ENCODE measurements at places on chromosomes 2 and 18.

DNA sequence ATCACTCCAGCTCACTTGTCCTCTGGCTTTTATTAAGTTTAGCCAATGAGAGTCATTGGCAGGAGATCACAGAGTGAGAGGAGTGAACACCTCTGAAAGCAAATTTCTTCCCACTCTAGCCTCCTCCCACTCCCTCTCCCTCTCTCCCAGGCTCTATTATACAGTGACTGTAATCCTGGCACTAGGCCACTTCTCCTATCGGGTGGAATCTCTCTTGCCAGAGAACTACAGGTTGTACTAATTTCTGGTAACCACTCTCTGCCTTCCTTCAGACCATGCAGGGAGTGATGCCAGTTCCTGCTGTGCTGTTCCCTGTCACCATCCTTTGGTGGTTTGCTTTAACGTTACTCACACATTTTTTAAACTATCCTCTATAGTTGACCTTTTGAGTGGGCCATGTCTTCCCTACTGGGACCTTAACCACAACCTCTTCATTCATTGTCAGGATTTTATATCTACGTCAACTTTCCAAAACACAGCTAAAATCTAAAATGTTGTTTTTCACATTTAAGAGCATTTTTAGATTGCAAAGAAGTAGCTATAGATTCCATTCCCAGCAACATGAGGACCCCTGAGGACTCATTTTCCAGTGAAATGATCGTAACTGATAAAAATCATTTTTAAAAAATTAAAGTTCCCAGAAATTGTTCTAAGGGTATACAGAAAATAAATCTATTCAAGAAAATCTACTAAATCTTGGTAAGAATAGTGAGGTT lies 217.1 kb downstream of the MREG start:
- DNase-seq, result peak; percentile 85

DNA sequence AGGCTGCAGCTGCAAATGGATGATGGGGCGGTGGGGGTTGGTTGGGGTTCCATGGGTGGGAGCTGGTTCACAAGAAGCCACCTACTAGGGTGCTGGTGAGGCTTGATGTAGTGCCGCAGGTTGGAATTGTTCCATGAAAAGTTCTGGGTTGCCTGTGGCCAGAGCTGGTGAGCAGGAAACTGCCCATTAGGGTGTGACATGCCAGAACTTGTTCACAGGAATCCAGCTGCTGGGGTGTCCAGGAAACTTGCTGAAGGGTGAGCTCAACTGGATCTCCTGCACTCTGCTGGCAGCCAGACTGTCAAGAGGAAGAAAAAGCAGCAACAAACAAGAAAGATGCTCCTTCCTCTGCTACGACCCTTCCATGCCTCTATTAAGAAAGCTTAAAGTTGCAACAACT lies 48.8 kb downstream of the MAP3K20 start:
- DNase-seq, result no peak

DNA sequence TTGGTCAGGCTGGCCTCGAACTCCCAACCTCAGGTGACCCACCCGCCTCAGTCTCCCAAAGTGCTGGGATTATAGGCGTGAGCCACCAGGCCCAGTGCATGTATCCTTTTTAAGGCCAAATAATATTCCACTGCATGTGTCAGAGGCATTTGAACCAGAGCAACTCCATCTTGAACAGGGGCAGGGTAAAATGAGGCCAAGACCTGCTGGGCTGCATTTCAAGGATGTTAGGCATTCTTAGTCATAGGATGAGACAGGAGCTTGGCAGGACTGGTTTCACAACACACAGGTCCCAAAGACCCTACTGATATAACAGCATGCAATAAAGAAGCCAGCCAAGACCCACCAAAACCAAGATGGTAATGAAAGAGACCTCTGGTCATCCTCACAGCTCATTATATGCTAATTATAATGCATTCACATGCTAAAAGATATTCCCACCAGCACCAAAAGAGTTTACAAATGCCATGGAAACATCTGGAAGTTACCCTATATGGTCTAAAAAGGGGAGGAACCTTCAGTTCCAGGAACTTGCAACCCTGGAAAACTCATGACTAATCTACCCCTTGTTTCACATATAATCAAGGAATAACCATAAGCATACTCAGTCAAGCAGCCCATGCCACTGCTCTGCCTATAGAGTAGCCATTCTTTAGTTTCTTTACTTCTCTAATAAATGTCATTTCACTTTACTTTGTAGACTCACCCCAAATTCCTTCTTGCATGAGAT lies 204.6 kb downstream of the RAB3GAP1 start:
- DNase-seq, result peak; percentile 4

GRCh38 chr2:127400897-127401756 lies 13.4 kb upstream of the MAP3K2 start:
- peak; percentile 64 for DNase-seq

DNA sequence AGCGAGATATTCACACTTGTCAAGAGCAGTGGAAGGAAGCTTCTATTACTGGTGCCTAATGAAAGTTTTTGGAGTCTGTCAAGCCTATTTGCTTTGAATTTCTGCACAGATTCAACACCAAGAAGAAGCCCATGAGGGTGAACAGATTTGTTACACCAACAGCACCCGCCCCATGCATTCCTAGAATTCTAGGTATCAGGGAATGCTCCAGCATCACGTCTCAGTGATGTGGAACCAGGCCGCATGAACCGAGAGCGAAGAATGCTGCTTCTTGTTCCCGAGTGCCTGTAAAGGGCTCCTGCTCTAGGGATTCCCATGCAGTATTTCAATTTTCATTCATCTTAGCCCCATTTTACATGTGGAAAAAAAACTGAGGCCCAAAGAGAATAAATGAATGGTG lies 69.7 kb downstream of the KCNF1 start:
- DNase-seq, result no peak

DNA sequence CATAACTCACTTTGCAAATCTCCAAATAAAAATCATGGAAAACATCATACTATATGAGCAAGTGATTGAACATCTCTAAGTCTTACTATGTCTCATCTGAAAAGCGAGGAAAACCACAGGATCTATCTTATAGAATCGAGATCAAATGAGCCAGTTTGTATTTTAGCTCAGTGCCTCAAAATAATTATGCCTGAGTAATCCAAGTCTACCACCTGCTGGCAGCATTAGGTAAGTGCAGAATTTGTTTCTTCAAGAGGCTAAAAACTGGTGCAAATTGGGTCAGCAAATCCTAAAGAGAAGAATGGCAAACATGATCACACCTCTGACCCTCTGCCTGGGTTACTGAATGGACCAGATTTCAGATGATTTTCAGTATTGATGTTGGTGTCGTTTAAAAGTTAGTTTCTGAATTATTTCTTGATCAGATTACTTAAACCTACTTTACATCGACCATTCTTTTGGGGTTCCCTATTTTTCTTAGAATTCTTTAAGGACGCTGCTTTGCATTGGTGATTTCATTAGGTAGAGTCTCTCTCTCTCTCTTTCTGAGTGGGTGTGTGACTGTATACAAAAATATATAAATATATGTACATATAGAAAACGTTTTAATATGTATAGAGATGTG lies 12.7 kb upstream of the FHOD3 start:
- peak; percentile 69 for DNase-seq

GRCh38 chr2:147061269-147061668 lies 783.6 kb upstream of the ACVR2A start:
- no peak for DNase-seq

DNA sequence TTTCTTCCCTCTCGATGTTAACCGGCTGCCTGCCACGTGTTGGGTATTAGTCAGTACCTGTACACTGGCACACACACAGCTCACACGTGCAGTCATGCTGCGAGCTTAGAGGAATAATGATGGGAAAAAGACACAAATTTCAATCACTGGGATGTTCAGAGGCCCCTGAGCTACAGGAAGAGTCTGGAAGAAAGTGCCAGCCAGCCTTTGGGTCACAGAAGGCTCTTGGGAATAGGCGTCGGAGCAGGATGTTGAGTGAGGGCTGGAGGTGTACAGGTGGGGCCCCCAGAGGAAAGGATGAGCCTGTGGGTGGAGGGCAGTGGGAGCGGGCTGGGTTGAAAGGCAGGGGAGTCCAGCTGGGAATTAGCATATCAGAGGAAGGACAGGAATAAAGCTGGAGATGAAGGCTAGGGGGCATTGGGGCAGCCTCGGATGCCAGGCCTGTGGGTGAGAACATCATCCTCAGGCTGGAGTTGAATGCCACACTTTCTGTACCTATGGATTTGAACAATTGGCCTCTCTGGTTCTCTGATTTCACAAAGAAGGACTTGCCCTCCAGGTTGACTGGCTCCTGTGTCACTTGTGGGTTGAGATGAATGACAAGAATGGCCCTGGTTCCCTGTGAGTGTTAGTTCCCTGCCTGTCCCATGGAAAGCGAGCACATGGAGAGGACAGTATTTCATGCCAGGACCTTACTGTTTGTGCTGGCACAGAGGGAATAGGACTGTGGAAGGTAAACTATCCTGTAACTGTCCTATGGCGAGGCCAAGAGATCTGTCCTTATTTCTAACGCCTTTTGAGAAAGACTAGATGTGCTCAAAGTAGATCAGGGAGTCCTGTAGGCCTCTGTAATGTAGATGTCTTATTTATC lies 40.6 kb downstream of the GREB1 start:
- no peak for DNase-seq

- DNase-seq, result no peak
Measured at GRCh38 chr18:36130883-36131653, 1.4 kb downstream of the ELP2 start.

GRCh38 chr18:76483780-76484179 lies 11.3 kb downstream of the ZNF516 start:
- no peak for DNase-seq

- DNase-seq, result no peak
Measured at GRCh38 chr2:37893327-37893726, 31.8 kb upstream of the RMDN2 start.

DNA sequence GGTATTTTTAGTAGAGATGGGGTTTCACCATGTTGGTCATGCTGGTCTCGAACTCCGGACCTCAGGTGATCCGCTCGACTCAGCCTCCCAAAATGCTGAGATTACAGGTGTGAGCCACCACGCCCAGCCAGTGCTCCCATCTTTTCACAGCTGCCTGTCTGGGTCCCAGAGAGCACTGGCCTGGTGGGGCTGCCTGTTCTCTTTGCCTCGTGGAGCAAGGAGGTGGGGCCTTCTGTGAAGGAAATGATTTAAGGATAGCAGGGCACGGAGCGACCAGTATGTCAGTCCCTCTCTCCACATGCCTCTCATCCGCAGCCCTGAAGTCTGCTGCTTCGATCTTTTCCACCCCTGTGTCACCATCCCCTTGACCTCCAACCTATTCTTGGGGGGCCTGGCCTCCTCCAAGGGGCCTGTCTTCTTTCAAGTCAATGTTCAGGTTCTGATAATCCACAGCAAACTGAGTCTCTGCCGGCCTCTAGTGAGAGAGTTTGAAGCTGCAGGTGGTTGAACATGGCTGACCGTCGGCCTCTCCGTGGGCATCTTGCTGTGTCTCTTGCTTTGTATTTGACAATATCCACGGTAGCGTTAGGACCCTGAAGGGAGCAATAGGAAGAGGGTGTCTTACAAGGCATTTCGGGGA lies 28.2 kb upstream of the GIGYF2 start:
- peak; percentile 25 for DNase-seq

DNA sequence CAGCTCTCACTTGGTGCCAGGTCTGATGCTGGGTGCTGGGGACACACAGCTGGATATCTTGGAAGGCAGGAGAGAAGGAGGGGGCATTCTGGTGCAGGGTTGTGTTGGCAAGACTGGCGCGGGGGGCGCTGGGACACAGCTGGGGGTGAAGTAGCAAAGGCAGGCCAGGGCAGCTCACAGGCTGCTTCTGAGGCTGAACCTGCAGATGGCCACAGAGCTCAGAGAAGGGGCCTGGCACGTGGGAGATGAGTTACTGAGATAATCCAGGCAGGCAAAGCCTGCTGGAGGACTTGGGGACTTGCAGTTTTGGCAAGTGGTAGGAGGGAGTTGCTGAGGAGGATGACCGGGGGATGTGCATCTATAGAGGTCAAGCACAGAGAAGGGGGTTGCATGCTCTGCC lies 16.2 kb upstream of the DGKD start:
- no peak for DNase-seq

DNA sequence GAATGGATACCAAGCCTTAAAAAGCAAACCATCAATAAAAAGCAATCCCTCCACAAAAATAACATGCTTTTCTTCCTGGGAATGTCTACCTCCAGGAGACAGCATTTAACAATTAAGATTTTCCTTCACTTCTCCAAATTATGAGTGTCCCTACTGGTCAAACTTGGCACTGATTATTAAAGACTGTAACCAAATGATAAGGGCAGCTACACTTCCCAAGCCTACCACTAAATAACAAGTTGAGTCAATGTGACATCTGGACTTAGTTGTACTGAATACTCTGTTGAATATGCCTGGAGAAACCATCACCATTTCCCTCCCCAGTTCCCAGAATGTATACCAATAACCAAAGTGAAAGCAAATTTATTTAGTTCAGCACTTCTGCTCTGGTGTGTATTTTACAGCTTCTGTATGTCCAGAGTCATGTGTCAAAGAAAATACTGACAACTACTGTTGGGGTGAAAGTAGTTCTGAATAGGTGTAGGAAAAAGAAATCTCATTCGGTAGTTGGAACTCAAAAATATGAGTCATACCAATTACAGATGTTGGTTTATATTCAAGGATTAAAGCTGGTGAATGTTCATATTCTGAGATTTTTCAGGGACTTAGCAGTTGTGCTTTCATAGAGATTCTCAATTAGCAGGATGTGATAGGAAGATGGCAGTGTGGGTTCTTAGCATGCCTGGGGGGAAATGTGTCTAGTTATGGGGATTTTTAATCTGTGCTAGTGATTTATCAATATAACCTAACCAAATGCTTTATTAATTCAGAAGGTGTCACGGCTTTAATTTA lies 1291.6 kb upstream of the GYPC start:
- no peak for DNase-seq

DNA sequence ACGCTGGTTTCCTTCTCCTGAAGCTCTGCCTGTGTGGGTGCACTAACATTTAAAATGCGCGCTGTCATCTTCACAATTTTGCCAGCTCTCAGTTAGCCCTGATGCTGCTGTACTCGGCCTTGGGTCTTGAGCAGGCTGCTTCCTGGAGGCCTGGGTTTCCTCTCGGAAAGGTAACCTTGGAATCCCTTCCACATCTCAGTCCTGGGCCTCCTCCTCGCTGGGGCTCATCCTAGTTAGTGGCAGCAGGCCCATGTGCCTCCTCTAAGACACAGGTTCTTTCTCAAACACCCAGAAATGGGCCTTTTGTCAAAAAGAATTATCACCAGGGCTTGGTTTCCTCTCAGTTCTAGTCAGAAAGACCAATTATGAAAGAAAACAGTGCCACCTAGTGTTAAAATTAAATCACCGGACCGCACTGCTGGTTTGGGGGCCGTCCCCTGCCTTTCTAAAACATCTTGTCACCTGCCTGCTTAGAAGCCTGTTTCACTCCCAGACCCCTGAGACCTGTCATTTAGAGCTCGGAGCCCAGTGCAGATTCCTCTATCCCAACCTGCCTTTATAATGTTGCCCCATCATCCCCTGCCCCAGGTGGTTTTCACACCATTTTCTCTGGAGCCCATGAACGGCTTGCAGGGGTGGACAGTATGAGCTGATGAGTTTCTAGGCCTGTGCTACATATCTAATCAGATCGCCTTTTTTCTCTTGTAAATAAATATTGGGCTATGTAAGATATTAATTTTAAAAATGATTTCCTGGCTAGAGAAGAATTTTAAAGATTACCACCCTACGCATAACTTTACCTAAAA lies 42.4 kb downstream of the HK2 start:
- DNase-seq, result peak; percentile 43

Data from brain microvascular endothelial cell (primary cell).